ENCODE measurements at places on chromosomes 4 and X. TPM values are rescaled to one million over a fixed set of nuclear protein-coding genes. Genes with fewer than 3 reads are reported as not detected.

The CSAG3 gene
- not detected for total RNA-seq

The GIMD1 gene
- not detected for total RNA-seq

The MAMLD1 gene
- 2.6 TPM for total RNA-seq

The ENPEP gene
- total RNA-seq = 9.9 TPM

The CISD2 gene
- total RNA-seq = 21.9 TPM

The PRR32 gene
- 53.2 TPM for total RNA-seq
